ENCODE measurements at places on chromosomes 3 and 15.

DNA sequence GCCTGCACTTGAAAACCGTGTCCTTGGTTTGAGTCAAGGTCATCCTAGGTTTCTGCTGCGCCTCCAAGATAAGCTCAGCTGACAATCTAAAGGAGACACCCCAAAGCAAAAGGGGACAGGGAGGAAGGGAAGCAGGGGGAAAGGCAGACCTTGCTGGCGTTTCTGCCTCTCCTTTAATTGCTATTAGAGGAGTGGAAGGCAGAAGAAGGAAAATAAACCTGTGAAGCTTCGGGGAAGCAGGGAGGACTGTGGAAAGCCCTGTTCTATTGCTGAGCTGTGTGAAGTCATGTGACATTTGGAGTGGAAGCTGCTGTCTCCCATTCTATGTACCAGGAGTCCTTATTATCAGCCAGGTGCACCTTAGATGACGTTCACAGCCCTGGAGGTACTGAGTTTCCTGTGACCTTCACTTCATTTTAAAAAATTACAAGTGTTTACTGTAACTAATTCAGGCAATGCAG is 21.5 kb upstream of the CHD2 start:
- H3K4me1 ChIP-seq: peaks cover 45% of the 10 kb centered on the region
- no peaks in the 10 kb centered on the region for H3K27me3 ChIP-seq
- H3K36me3 ChIP-seq: no peaks in the 10 kb centered on the region
- peak overlapping the region; percentile 30 for H3K27ac ChIP-seq
- H3K4me3 ChIP-seq: no peak overlapping the region

DNA sequence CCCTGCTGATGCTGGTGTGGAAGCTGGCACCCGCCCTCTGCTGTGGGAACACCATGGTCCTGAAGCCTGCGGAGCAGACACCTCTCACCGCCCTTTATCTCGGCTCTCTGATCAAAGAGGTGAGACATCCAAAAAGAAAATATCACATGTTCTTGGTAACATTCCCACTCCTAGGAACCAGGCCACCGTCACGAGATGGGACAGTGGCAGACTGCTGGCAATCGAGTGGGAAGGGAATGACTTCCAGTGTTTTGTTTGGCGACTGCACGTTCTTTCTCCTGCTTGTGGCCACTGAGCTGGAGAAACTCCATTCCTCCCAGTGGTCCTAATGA is 14.3 kb downstream of the ALDH1A3 start:
- H3K4me3 ChIP-seq: no peak overlapping the region
- no peak for DNase-seq
- no peak overlapping the region for H3K27ac ChIP-seq
- no peaks in the 10 kb centered on the region for H3K27me3 ChIP-seq
- peaks cover 16% of the 10 kb centered on the region for H3K4me1 ChIP-seq

GRCh38 chr3:129605203-129605921 is 1.1 kb downstream of the PLXND1 start:
- DNase-seq: no peak
- no peaks in the 10 kb centered on the region for H3K36me3 ChIP-seq
- peaks cover 16% of the 10 kb centered on the region for H3K4me1 ChIP-seq
- no peaks in the 10 kb centered on the region for H3K27me3 ChIP-seq
- peak overlapping the region; percentile 44 for H3K4me3 ChIP-seq

- no peak overlapping the region for H3K4me3 ChIP-seq
- no peaks in the 10 kb centered on the region for H3K4me1 ChIP-seq
- no peak for DNase-seq
- H3K27ac ChIP-seq: no peak overlapping the region
Measured at GRCh38 chr3:196336319-196337145, 1.7 kb downstream of the TM4SF19 start.
